Nucleus accumbens (tissue), 56 donors: ENCODE measurements at places on chromosomes 16 and 17.

GRCh38 chr16:57452021-57452420 is 4.7 kb downstream of the COQ9 start:
- DNase-seq = no peak

- no peak for DNase-seq
Measured at GRCh38 chr17:48037036-48037837, at the start of gene COPZ2. TSS of gene COPZ2 (minus strand) at chr17:48037797. CDS start at chr17:48037777, 20 bp downstream.

- no peak for DNase-seq
Measured at GRCh38 chr17:5775098-5775497, 190.8 kb upstream of the NLRP1 start.

- no peak for DNase-seq
Measured at GRCh38 chr17:45702666-45703266, 81.4 kb upstream of the CRHR1 start.

DNA sequence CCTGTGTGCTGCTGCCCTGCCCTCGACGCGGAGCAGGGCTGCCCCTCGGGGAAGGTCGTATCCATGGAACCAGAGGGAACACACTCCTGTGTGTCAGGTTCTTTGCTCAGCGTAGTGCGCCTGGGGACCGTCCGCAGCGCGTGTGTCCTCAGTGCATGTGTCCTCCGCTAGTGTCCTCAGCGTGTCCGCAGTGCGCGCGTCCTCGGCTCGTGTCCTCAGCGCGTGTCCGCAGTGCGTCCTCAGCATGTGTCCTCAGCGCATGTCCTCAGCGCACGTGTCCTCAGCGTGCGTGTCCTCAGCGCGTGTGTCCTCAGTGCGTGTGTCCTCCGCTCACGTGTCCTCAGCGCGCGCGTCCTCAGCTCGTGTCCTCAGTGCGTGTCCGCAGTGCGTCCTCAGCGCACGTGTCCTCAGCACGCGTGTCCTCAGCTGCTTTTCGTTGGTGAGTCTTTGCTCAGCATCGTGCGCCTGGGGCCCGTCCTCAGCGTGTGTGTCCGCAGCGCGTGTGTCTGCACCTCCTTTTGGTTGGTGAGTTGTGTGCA is 59.2 kb upstream of the ZNF750 start:
- DNase-seq = no peak

DNA sequence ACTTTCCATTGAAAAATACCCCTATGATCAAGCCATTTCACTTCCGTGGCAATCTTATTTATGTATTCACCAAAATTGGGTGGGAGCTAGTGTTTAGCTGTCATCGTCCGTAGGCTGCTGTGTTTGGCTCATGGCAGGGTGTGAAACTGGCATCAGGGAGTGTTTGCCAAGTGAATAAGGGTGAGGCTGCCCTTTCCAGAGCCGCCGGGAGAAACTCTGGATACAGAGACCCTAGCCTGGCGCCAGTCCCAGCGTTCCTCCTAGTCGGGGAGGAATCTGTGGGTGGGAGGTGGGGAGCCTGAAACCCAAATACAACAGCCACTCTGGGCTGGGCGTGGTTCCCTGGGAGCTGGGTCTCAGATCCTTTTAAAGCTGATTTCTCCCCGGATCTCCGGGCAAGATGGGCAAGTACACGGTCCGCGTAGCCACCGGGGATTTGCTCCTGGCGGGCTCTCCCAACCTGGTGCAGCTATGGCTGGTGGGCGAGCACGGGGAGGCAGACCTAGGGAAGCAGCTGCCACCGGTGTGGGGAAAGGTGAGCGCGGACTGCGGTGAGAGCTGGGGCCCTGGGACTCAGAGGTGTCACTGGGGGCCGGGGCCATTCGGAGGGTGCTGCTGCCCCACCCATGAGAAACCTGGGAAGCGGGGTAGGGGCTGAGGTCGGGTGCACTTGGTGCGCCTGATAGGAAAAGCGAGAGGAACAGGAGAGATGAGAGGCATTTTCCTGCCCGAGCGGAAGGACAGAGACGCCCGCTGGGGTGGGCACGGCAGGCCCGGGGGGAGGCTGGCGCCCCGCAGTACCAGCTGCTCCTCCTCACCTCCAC is 62.1 kb upstream of the TEKT1 start:
- no peak for DNase-seq

DNA sequence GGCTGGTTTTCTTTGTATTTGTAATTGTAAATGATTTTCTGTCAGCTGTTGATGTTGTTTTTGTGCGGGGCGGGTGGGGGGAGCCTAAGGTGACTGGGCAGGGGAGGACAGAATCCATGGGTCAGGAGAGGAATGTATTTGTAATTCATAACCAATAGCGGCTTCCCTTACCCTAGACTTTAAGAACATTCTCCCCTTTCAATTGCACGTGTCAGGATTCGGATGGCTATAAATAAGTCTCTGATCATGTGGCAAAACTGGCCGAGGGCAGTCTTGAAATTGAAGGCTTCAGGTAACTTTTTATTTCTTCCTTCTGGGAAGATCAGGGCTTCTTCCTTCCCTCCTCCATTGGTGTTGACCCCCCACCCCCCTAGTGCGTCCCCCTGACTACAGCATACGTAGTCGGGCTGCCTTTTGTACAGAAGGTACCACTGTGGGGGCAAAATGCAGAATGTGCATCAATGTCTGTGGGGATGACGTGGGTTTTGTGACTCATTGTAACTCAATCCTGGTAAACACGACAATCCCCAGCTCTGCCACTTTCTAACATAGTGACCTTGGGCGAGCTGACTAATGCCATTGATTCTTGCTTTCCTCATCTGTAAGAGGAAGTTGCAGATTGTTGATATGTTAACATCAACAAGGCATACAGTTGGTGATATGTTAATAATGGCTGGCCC is 16.2 kb downstream of the MARCHF10 start:
- no peak for DNase-seq

- no peak for DNase-seq
Measured at GRCh38 chr16:67277999-67278772, 1.1 kb upstream of the PLEKHG4 start.

GRCh38 chr17:8647202-8647601 is 16.7 kb upstream of the MYH10 start:
- no peak for DNase-seq

DNA sequence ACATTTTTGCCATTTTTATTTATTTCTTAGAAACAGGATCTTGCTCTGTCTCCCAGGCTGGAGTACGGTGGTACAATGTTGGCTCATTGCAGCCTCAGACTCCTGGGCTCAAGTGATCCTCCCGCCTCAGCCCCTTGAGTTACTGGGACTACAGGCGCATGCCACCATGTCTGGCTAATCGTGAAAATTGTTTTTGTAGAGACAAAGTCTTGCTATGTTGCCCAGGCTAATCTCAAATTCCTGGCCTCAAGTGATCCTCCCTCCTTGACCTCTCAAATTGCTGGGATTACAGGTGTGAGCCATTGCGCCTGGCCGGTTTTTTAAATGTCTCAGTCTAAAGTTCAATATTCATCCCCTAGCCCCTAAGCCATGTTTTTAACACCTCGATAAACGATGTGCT is 182.8 kb upstream of the CACNG3 start:
- no peak for DNase-seq

GRCh38 chr16:62021161-62021581 is 15.1 kb downstream of the CDH8 start:
- DNase-seq = no peak

GRCh38 chr16:1691276-1691675 is 13.2 kb downstream of the JPT2 start:
- no peak for DNase-seq

- DNase-seq = no peak
Measured at GRCh38 chr17:75348386-75349012, 57.0 kb downstream of the GRB2 start.

DNA sequence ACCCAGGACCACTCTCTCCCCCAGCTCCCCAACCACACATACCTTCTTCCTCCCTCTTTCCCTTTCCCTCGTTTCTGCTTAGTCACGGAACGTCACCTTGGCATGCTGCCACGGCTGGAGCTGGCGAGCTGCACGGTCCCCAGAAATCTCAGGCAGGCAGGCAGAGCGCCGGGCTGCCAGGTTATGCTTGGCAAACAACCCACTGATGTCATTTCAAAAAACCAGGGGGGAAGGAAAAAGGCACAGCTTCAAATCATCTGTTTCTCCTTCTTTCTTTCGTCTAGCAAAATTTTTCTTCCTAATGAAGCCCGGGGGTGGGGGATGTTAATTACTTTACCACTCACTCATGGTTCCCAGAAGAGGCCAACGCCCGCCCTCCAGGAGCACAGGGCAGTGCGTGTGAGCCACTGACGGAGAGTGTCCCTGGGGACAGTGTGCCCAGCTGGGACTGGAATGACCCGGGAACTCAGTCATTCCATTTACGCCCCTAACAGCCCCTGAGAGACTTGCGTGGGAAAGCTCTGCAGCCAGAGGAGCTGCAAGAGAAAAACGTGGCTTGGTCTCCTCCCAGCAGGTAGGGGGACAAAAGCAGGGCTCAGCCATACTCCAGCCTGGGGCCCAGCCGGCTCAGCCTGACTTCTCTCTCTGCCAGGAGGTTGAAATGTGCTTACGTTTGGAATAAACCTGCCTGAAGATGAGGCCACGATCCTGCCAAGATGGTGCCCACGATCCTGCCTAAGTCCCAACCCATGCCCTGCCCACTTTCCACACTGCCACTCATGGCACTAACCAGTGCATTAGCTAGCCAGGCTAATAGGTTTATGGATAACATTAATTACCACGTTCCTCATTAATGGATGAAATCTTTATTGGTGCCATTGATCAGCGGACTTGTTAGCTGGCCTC is 198.9 kb downstream of the ZFHX3 start:
- peak; percentile 69 for DNase-seq

GRCh38 chr17:11598274-11599221 is at the start of gene DNAH9:
TSS of gene DNAH9 (plus strand) at chr17:11598470. CDS start at chr17:11598499, 29 bp downstream.
- DNase-seq = peak; percentile 30

GRCh38 chr16:88062341-88063210 is 111.3 kb downstream of the BANP start:
- no peak for DNase-seq

GRCh38 chr16:82888591-82889001 is 261.8 kb downstream of the CDH13 start:
- DNase-seq = no peak

GRCh38 chr17:35086931-35087573 is 23.5 kb upstream of the RFFL start:
- DNase-seq = no peak

GRCh38 chr17:73710095-73710592 is 65.9 kb upstream of the SDK2 start:
- peak; percentile 45 for DNase-seq

- DNase-seq = no peak
Measured at GRCh38 chr16:75616521-75617010, 6.5 kb downstream of the ADAT1 start.

DNA sequence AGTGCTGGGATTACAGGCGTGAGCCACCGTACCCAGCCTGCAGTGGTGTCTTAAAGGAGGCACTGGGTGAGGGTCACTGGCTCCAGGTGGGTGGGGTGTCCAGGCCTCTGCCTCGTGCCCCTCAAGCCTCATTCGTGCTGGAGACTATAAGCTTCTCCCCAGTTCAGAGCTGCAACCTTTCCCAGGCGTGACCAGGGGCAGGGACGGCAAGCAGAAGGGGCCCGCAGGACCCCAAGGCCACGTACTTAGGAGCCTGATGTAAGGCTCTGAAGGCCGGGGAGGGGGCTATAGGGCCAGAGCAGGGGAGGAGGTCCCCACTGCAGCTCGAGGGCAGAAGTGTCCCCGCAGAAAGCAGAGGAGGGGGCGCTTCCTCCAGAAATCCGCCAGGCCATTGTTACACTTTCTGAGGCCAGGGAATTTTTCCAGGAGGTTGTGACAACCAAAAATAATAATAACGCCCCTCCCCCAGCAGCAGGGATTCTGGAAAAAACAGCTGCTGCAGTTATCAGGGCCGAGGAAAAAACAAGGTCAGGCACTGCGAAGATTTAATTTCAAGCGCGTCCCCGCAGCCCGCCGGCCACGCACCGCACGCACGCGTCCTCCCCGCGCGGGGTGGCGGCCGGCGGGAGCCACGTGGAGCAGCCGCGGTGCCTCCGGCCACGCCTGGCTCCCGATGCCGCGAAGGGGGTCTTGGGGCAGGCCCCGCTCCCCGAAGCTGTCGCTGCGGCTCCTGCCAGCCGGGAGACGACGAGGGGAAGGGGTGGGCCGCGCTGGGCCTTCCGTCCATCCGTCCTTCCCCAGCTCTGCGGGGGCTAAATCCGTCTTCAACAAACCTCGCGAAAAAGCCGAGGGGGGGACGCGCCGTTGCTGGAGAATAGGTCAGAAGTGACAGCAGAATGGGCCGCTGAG is 45.8 kb upstream of the SLC38A10 start:
- DNase-seq = no peak

- no peak for DNase-seq
Measured at GRCh38 chr16:57859331-57859730, 57.0 kb upstream of the KIFC3 start.

DNA sequence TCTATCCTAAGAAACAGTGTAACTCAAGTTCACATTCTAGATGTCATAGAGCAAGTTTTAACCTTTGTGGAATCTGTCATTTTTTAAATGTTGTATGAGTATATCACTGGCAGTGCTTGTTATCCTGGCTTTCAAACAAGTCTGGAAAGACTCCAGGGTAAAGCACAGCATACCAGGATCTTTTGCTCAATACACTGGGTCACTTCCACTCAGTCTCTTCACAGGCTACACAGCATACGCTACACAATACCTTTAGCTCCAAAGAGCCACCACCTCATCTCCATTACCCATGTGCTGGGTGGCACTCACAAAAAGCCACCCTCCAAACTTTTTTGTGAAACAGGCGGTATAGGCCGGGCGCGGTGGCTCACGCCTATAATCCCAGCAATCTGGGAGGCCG is 69.5 kb downstream of the PARN start:
- no peak for DNase-seq

DNA sequence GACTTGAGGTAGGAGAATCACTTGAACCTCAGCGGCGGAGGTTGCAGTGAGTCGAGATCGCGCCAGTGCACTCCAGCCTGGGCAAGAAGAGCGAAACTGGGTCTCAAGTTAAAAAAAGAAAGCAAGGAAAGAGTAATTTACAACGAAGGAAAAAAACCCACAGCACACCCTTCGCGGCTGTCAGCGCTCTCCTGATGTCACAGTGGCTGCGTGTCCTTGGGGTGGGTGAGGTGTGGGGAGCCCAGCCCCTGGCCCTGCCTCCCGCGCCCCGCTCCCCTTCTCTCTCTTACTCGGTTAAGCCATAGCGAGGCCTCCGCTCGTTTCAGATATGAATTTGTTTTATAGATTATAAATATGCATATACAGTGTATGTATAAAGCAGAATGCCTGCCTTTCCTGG is 740 bp upstream of the JPT2 start:
- DNase-seq = no peak

- peak; percentile 40 for DNase-seq
Measured at GRCh38 chr16:12271006-12271405, 294.5 kb downstream of the SNX29 start.

GRCh38 chr16:66474750-66475199 is 47.7 kb downstream of the BEAN1 start:
- DNase-seq = no peak
